ENCODE measurements at places on chromosomes 4 and X.

DNA sequence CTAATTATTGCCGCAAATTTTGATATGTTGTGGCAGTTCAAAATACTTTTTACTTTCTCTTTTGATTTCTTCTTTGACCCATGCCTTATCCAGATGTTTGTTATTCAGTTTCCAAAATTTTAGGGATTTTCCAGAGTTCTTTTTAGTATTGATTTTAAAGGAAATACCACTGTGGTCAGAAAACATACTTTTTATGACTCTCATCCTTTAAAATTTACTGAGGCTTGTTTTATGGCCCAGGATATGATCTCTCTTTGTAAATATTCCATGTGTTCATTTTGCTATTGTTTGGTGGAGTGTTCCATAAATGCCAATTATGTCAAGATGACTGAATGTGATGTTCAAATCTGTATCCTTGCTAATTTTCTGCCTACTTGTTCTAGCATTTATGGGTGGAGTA, 272.3 kb upstream of the DIPK2B start:
- no peak for DNase-seq

DNA sequence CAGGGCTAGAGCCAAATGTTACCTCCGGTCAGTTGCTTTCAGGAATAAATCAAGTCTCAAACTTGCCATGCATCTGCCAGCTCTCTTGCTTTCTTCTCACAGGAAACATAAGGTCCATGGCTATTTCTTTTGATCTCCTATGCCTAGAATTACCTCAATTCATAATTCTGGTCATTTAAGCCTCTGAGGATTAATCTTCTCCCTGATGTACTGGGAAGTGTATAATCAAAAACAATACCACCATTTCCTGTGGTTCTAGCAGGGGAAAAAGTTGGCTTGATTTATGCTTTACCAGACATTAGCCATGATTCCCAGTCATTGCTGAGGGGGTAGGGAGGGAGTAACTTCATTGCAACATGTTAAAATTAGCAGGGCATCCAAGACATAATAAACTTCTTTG, 268.7 kb upstream of the EMCN start:
- no peak for DNase-seq

GRCh38 chr4:159048166-159048886, 54.6 kb upstream of the RAPGEF2 start:
- DNase-seq, result no peak

DNA sequence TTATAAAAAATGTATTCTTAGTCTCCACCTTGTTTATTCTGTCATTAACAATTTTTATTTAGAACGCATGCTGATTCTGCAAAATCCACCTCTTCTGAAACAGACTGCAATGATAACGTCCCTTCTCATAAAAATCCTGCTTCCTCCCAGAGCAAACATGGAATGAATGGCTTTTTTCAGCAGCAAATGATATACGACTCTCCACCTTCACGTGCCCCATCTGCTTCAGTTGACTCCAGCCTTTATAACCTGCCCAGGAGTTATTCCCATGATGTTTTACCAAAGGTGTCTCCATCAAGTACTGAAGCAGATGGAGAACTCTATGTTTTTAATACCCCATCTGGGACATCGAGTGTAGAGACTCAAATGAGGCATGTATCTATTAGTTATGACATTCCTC, 75.6 kb upstream of the SMARCA5 start:
- no peak for DNase-seq

DNA sequence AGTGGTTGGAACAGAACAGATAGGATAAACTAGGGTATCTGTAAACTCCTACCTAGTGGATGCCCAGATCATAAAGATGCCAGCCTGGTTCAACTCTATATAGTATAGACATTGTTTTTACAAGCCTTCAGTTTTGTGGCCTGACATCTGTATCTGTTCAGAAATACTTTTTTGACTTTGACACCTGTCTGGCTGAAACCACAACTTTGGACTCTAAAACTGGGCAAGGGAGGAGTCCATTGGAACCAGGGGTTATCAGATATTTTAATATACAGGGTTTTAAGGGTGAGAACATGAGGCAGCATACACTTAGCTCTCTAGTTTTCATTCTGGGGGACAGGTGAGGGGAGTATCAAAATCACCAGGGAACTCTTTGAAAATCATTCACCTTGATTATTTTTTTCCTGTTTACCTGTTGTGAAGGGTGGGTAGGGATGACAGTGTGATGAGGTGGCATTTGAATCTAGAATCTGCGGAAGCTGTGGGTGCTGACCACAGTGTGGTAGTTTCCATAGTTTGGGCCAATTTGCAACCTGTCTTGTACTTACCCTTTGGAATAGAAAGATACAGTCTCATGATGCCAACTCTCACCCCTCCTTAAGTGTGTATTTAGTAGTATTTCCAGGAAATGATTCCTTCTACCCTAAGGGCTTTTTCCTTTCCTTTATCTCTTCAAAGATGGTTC, 20.6 kb downstream of the GAB1 start:
- DNase-seq, result no peak

DNA sequence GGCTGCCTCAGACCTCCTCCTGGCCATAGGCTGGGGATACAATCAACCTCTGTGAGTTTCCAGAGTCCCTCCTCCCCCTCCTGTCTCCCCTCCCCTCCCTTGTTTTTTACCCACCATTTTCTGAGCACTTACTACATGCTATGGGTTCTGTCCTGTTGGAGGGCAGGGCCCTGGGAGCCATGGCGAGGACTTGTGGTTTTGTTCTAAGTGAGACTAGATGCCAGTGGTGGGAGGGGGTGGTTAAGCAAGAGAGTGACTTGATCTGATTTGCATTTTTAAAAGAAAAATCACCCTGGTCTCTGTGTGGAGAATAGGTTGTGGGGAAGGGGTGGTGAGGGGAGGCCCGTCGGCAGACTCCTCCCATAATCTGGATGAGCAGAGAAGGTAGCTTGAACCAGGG, 39.5 kb downstream of the EFNB1 start:
- DNase-seq, result no peak

GRCh38 chrX:112846187-112846586, 5.6 kb upstream of the AMOT start:
- no peak for DNase-seq

DNA sequence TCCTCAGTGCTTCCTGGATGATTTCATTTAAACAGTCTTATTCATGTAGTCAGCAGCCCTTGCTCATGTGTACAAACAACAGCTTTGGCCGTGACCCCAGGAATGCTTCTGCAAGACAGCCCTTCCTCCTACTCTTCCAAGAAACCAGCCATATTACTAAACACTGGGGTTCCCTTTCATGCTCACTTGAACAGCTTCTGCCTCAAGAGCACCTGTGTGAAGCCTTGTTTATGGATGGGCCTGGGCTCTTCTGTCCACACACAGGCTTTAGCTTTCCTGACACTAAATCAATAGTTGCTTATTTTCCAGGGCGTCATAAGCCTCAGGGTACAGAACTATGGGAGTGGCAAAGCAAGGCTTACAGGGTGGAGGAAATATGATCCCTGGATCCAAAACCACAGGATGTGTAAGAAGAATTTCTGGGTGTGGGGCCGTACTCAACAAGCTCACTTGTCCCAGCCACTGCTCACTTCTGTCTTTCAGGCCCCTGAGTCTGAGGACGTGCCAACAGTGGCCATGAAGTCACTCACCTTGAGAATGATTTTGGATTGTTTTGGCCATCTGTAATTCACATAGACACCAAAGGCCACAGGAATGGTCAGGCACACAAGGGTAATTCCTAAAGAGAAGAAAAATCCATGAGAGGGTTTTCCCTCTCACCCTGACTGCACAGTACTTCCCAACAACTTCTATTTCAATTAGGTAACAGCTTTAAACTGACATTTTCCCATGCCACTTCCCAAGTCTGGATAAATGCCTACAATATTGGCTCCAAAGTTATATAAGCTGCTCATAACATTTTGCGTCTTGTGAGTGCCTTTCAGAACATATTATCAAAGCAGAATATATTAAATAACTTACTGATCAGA, 17.7 kb downstream of the SLC10A6 start:
- DNase-seq, result no peak

DNA sequence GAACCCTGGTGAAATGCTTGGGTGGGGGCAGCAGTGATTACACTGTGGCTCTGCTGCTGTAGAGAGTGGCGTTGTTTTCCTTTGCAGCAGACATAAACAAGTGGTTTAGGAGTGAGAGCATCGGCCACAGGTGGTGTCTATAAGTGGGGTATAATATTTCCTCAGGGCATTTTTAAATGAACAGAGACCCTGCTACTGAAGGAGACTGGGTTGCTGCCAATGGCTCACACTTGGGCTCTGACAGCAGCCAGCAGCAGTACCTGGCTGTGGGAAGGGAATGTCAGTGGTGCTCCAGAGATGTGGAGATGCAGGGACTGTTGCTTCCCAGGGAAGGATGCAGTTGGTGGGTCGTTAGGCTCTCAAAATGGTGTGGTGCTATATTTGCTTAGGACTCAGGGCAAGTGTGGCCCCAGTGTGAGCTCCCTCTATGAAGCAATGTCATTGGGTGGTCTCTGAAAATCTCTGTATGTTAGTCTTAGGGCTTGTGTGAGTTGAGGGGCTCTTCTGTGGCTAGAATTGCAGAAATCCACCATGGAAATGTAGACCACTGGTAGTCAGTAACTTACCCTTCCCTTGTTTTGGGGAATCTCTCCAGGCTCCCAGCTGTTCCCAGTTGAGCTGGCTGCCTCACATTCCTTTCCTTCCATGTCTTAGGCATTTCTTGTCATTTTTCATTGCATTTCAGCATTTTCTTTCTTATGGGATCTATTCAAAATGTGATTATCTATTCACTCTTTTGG, 1023.0 kb upstream of the GRID2 start:
- no peak for DNase-seq

GRCh38 chrX:153689654-153690465, 2.1 kb downstream of the SLC6A8 start:
- no peak for DNase-seq

GRCh38 chrX:9681422-9681821, 84.2 kb downstream of the GPR143 start:
- no peak for DNase-seq

- DNase-seq, result no peak
Observed at GRCh38 chrX:97401154-97401553, 517.4 kb downstream of the RPA4 start.

DNA sequence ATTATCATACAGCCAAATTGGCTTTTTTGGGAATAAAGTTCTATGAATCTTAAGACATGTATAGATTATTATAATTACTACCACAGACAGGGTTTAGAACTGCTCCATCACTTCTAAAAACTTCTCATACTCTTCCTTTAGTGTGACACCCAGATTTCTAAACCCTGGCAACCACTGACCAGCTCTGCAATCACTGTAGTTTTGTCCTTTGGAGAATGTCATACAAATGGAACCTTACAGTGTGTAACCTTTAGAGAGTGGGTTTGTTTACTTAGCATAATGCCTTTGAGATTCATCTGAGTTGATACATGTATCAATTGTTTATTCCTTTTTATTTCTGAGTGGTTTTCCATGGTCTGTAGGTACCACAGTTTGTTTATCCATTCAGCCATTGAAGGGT, 95.0 kb downstream of the TMEM164 start:
- no peak for DNase-seq

- no peak for DNase-seq
Observed at GRCh38 chr4:75891611-75892010, 10.6 kb downstream of the PPEF2 start.

DNA sequence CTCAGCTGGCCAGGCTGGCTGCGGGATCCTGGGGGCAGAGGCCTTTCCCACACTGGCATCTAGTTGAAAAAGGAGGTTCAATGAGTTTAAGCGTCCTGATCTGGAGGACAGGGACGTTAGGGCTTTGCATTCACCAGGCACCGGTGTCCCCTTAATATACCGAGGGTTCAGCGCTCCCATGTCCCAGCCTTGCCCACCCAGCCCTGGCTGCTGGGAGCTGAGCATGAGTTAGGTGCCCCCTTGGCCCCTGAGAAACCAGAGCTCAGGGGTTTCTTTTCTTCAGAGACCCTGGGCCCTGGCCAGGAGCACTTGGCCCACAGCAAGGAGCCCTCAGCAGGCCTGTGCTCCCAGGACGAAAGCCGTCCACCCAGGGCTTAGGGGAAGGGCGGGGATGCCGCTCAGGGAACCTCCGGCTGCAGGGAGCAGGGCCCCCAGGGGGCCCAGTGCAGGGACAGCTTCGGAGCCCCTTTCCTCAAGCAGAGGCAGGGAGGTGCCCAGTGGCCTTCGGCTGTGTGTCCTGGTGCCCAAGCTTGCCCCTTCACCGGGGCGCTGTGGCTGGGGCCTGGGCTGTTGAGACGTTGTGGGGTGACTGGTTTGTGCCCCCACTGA, 20.9 kb upstream of the DUSP9 start:
- no peak for DNase-seq

- no peak for DNase-seq
Observed at GRCh38 chr4:42329421-42329820, 67.9 kb upstream of the SHISA3 start.

- no peak for DNase-seq
Observed at GRCh38 chrX:117522725-117523700, 593.6 kb downstream of the KLHL13 start.

DNA sequence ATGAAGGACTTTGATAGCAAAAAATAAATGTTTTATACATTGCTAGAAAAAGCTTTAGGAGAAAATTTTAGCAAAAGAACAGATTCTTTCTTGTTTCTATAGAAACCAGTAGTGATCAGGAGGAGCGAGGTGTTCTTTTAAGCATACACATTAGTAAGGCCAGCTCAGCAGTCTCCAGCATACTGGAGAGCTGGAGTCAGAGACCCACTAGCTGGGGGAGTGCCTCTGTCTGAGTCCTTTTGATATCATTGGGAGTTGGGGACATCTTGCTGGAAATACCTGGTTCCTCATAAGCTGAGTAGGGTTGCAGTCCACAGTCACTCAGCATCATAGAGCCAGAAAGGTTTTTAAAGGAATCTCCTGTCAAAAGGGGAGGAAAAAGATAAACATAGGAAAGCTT, 67.4 kb downstream of the AFF2 start:
- DNase-seq, result no peak

DNA sequence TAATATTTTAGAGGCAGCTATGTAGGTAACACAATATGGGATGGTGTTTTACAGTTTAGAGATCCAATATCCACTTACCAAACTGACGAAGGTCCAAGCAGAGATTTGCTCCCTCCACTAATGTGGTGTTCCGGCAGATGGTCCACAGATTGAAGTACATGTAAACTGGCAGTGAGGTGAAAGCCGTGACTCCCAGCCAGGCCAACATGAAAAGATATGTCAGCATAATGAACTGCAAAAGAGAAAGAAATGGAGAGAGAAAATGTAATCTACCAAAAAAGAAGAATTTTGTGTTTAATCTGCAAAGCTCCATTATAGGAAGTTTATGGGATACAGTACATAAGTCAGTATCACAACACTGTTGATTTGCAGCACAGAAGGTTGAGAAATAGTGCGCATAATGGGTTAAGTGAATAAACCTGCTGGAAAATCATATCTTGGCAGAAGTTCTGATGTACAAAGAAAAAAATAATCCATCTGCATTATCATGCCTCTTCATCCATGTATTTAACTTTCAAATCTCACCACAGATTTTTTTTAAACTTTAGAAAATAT, 160.2 kb downstream of the GPM6A start:
- no peak for DNase-seq
